ENCODE measurements at places on chromosomes 4 and X. TPM values are rescaled to one million over a fixed set of nuclear protein-coding genes. Genes with fewer than 3 reads are reported as not detected.

The GPR143 gene
- total RNA-seq: 2.6 TPM

The SPIN2A gene
- total RNA-seq: 0.54 TPM

The SRD5A3 gene
- 5.4 TPM for total RNA-seq

The FAM114A1 gene
- total RNA-seq: 180 TPM

The CTAG1A gene
- not detected for total RNA-seq

GRCh38 chrX:44428989-44429627 lies 85.6 kb upstream of the EFHC2 start:
- no peaks in the 10 kb centered on the region for H3K27me3 ChIP-seq
- no peaks in the 10 kb centered on the region for H3K36me3 ChIP-seq
- H3K27ac ChIP-seq: no peak overlapping the region
- no peak for DNase-seq

DNA sequence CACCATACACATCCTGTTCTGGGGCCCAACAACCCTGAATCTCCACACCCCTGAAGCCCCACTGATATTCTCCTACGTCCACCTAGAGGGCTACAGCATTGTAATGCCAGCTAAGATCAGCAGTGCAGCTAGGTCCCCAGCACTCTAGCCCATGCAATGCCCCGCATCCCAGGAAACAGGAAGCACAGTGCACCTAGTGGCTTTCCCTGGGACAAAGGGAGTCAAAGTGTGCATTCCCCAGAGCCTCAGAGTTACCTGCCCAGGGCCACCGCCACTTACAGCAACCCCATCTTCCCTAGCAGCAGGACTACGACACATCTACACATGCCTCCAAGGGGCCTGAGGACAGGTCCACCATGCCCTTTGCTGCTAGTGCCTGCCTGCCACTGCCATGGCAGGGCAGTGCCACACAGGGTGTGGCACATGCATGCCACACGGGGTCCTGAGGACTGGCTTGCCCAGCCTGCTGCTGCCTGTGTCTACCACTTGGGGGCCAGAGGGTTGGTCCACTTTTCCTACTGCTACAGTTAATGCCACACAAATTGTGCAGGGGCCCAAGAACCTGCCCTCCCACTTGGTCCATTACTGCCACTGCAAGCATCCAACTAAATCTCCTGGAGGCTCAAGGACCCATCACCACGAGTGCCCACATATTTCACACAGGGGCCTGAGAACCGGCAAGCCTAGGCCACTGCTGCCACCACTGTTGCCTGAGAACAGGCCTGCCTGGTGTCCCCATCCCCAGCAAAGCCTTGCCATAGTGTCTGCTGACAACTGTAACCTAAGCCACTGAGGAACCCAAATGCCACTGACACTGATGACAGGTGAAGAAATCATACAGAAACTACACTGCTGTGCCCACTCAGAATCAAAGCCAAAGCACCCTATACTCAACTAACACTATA lies 23.7 kb downstream of the TLR6 start:
- H3K36me3 ChIP-seq: no peaks in the 10 kb centered on the region
- DNase-seq: no peak
- H3K27ac ChIP-seq: no peak overlapping the region
- H3K4me1 ChIP-seq: no peaks in the 10 kb centered on the region
- no peaks in the 10 kb centered on the region for H3K27me3 ChIP-seq

- peaks cover 4% of the 10 kb centered on the region for H3K36me3 ChIP-seq
- H3K27ac ChIP-seq: no peak overlapping the region
- no peaks in the 10 kb centered on the region for H3K4me1 ChIP-seq
- H3K4me3 ChIP-seq: no peak overlapping the region
- DNase-seq: no peak
Measured at GRCh38 chrX:72569786-72570185, 2.9 kb downstream of the HDAC8 start.

DNA sequence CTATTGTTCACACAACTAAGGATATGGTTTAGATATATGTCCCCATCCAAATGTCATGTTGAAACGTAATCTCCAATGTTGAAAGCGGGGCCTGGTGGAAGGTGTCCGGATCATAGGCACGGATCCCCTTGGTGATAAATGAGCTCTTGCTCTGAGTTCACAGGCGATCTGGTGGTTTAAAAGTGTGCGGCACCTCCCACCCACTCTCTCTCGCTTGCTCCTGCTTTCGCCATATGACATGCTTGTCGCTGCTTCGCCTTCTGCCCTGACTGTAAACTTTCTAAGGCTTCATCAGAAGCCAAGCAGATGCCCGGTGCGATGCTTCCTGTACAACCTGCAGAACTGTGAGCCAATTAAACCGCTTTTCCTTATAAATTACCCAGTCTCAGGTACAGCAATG lies 128.5 kb downstream of the NFKB1 start:
- no peak for DNase-seq
- no peaks in the 10 kb centered on the region for H3K4me1 ChIP-seq
- no peak overlapping the region for H3K4me3 ChIP-seq

- H3K4me1 ChIP-seq: peaks cover 12% of the 10 kb centered on the region
- DNase-seq: no peak
- no peaks in the 10 kb centered on the region for H3K27me3 ChIP-seq
- H3K36me3 ChIP-seq: peaks cover 28% of the 10 kb centered on the region
Measured at GRCh38 chr4:3136454-3136853, 62.0 kb downstream of the HTT start.

DNA sequence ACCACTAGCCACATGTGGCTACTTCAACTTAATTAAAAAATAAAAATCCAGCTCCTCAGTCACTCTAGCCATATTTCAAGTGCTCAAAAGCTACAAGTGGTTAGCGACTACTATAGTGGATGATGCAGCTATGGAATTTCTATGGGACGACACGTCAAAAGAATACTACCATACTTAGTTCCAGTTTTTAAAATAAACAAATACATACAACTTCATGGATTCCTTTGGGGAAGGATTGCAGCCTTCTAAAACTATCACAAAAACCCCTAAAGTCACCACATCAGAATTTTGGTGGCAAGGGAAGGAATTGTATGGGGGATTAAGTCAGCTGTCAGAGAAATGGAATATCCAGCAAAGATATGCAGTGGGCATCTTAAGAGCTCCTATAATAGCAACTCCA lies 6.5 kb downstream of the ZNF280C start:
- H3K4me3 ChIP-seq: no peak overlapping the region
- H3K27me3 ChIP-seq: no peaks in the 10 kb centered on the region
- no peak for DNase-seq
- peaks cover 1% of the 10 kb centered on the region for H3K4me1 ChIP-seq
- H3K27ac ChIP-seq: no peak overlapping the region

- H3K4me3 ChIP-seq: no peak within 1 kb of the TSS
- no peak within 1 kb of the TSS for H3K27ac ChIP-seq
- no peak for DNase-seq
Measured at GRCh38 chr4:105551965-105552746, at the start of gene ARHGEF38. Gene ARHGEF38, plus strand, starts transcription at chr4:105552620. Its CDS starts 146 bp downstream, at chr4:105552766.

DNA sequence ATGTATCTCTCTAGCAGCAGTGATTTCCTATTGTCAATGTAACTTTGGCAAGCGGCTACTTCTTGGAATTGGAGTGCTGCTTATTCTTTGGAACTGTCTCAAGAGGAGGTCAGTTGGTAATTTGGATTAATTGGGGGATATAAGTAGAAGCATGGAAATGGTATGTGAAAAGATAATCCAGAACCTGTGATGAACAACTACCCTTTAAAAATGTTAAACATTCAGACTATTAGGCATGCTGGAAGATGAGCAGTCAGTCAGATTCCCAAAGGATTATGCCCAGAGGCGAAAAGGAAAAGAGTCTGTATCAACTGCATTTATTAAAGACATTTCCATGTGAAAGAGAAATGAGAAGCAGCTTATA lies 62.5 kb downstream of the SEC24D start:
- H3K36me3 ChIP-seq: no peaks in the 10 kb centered on the region
- peak overlapping the region; percentile 52 for H3K27ac ChIP-seq
- no peak for DNase-seq
- no peaks in the 10 kb centered on the region for H3K27me3 ChIP-seq

DNA sequence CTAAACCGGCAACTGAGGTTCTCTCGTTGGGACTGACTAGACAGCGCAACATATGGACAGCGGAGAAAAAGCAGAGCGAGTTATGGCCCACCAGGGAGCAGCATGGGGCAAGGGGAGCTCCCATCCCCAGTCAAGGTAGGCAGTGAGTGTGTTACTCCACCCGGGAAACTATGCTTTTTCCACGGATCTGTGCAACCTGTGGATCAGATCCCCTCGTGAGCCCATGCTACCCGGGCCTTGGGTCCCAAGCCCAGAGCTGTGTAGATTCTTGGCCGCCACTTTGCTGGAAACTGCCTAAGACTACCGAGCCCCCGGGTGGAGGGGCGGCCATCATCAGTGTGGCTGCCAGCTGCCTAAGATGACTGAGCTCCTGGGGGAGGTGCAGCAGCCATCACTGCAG lies 140.9 kb downstream of the PAPSS1 start:
- H3K27me3 ChIP-seq: no peaks in the 10 kb centered on the region
- no peak for DNase-seq
- H3K4me3 ChIP-seq: no peak overlapping the region
- no peaks in the 10 kb centered on the region for H3K4me1 ChIP-seq
